Coronary artery (tissue), 2 donors: ENCODE measurements at places on chromosomes 1 and 21.
A peak's percentile ranks its signal among the peaks of the same experiment; 100 is the strongest.

DNA sequence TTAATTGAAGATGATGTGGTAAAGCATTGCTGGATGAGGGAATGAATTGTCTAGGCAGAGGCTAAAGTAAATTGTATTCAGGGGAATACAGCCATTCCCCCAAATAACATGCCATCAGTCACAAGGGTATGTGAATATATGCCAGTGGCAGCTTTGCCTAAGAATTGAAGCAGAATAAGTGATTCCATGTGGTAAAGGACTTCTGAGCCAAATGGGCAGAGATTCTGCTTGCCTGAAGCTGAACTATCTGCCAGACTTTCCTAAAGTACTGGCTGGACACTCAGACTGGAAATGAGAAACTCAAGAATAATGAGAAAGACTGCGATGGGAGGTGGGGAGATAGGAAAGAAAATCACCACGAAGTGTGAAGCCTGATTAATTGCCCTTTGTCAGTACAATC lies 2.4 kb downstream of the LIX1L start:
- no peak for DNase-seq

GRCh38 chr1:221039616-221040015 lies 160.4 kb downstream of the HLX start:
- DNase-seq: no peak

- no peak for DNase-seq
Observed at GRCh38 chr1:39238476-39238875, 34.0 kb downstream of the MACF1 start.

GRCh38 chr1:18446751-18447150 lies 34.0 kb upstream of the KLHDC7A start:
- no peak for DNase-seq

GRCh38 chr1:17212009-17212408 lies 7.1 kb downstream of the PADI1 start:
- no peak for DNase-seq

GRCh38 chr1:36206323-36206858 lies 17.9 kb upstream of the THRAP3 start:
- DNase-seq: no peak

DNA sequence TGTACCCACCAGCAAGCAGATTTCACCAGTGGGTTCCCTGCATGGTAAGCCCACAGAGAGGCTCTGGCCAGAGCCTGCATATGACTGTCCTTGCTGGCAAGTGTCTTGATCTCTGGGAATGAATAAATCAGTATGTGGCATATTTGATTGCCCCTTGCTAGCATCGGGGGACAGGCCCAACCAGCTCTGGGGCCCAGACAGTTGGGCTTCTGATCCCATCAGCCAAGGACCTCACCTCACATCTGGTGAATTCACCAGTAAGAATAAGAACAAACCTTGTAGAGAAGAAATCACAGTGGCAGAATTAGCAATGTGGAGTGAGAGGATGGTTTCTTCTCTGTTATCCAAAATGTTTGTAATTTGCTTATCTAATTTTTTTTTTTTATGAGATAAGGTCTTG lies 15.9 kb downstream of the SLC1A7 start:
- peak; percentile 43 for DNase-seq

GRCh38 chr1:7580923-7581753 lies 190.0 kb upstream of the VAMP3 start:
- no peak for DNase-seq

DNA sequence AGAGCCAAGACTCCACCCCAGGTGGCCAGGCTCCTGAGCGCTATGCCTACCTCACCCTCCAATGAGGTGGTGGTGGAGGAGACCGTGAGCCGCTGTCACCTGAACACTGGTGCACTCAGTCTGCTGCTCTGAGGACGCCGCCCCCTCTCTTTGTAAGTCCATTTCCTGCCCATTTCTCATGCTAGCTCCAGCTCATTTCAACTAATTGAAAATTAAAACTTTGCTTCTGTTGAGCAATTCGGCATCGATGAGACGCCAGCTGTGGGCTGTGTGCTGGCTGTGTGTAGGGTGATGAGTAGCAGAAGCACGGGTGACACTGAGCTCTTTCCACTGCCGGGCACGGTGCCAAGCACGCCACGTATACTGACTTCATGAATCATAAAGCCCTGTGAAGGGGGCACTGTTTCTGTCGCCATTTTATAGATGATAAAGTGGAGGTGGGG lies 11.2 kb downstream of the TNFRSF1B start:
- DNase-seq: no peak

- no peak for DNase-seq
Observed at GRCh38 chr1:53919675-53920066, 25.7 kb downstream of the DIO1 start.

DNA sequence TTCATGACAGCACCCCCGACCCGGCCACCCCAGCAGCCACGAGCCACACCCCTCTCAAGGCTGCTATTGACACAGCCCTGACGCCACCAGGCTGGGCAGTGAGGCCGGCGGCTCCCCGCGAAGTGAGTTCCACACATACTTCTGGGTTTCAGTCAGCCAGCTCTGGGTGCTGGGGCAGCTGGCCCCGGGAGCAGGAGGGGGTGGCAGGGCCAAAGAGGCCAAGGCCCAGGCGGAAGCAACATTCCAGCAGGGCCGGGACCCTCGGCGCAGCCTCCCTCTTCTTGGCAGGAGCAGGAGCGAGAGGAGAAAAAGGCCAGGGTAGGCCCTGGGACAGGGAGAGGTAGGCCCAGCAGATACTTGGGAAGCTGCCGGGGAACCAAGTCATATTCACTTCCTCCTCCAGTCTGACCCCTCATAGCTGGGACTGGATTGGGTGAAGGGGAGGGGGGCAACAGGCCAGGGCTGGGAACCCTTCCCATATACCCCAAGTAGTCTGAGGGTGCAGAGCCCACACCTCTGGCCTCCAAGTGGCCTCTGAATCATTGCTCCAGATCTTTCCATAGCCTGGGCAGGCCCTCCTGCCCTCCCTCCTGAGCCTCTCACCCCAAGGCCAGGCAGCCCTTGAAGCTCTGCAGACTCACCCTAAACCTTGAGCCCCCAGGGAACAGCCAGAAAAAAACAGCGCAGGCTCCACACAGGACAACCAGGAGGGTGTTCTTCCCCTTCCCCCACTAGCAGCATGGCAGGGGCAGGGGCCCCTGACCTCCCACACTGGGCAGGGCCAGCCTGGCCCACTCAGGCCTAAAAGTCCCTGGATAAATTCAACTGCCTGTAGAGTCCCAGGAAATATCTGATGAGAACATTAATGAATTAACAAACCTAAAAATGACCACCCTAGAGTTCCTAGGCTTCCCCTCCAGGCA lies 5.7 kb downstream of the HSPG2 start:
- peak; percentile 96 for DNase-seq

GRCh38 chr1:19723874-19724273 lies 59.2 kb downstream of the HTR6 start:
- DNase-seq: no peak

- no peak for DNase-seq
Observed at GRCh38 chr1:230398856-230399255, 27.3 kb downstream of the PGBD5 start.

- peak; percentile 5 for DNase-seq
Observed at GRCh38 chr21:39098696-39099200, 84.5 kb downstream of the PSMG1 start.

- DNase-seq: no peak
Observed at GRCh38 chr1:161792740-161793139, 26.6 kb downstream of the ATF6 start.

DNA sequence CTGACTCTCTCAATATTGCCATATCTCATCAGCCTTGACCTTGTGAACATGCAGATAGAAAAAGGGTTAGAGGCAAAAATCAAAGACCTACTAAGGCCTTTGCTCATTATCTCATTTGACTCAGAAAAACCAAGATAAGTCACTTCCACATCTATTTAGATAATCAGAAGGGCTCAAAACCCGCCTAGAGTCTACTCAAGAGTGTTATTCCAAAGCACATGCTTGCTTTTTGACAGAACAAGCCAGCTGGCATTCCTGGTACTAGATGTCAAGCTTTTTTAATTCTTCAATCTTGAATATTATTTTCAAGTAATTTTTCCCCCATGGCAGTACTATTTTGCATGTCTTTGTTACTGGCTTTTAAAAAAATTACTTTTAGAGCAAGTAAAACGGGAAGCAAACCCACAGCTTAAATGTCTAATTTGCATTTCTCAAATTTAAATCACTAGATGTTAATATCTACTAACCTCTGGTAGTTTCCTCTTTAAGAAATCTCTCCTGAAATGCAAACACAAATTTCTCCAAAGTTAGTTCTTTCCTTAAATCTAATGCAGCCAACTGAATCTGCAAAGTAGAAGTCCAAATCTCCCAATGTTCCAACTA lies 51.5 kb downstream of the APP start:
- DNase-seq: no peak

- no peak for DNase-seq
Observed at GRCh38 chr1:184563308-184563707, 176.5 kb downstream of the C1orf21 start.

- no peak for DNase-seq
Observed at GRCh38 chr1:27872059-27872801, at the start of gene THEMIS2. TSS of gene THEMIS2 (plus strand) at chr1:27872544. CDS start at chr1:27872572, 28 bp downstream.

GRCh38 chr1:245837718-245838117 lies 669.4 kb downstream of the SMYD3 start:
- DNase-seq: no peak

GRCh38 chr21:23401278-23401677 lies 2206.0 kb downstream of the MRPL39 start:
- no peak for DNase-seq

DNA sequence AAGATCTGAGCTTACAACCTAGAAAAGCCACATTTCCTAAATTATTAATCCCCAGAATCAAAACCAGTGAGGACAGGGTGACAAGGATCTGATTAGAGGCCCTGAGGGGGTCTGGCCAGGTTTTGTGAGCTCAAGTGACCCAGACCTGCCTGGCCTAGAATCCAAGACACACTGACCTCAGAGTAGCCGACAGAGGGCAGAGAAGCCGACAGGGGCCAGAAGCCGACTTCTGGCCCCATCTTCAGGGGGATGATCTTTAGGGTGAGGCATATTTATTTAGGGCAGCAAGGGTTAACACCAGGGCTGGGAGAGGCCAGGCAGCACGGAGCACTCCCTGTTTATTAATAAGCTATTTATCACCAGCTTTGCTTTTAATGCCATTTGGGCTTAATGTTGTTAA lies 45.3 kb downstream of the CASZ1 start:
- no peak for DNase-seq

DNA sequence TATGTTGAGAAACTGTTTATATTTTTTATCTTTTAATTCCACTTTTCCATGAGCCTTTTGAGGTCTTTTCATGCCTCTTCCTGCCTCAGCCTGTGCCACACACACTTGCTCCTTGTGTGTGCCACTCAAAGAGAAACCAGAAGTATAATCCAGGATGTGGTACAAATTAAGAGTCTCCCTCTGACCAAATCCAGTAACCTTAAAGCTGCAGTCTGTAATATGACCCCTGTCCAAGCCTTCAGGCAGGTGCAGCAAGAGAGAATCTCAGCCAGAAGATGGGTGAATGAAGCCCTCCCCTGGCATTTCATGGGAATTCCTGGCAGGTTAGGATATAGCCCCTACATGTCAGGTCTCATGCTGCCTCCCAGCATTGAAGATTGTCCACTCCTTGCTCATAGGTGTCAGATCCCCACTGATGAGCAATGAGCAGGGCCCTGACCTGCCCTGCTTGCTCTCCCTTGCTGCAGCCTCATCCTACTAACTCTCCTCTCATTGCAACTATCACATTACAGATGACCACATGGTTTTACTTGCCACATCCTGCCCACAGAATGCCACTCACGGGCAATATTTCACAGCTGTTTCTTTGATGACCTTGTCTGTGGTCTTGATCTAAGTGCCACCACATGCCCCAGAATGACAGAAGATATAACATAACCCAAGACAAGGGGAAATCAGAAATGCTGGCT lies 169.3 kb downstream of the SEC16B start:
- DNase-seq: no peak

GRCh38 chr1:100955322-100955721 lies 59.4 kb downstream of the SLC30A7 start:
- no peak for DNase-seq

- no peak for DNase-seq
Observed at GRCh38 chr21:38380481-38381137, 117.7 kb downstream of the ERG start.

GRCh38 chr21:41972511-41973205 lies 18.8 kb upstream of the C2CD2 start:
- DNase-seq: no peak

DNA sequence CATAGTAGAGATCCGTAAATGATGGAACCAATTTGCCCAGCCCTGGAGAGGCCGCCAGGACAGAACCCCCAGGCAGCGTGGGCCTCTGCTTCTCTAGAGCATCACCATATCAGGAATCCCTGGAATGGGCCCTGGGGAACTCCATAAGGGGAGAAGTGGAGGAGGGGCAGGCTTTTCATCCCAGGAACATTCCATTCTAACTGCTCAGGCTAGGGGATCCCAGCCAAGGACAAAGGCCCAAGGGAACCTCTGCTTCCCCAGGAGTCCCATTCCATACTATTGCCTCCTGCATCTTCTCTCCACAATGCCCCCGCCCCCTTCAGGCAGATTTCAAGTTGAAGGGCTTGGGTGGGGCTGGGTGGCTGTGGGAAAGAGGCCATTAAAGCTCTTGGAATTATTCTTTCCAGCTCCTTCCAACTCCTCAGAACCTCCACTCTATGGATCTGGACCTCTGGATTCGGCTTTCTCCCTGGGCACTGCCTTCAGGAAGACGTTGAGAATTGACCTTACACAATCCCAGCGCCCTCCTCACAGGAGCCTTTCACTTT lies 6.0 kb downstream of the TRNP1 start:
- peak; percentile 95 for DNase-seq

DNA sequence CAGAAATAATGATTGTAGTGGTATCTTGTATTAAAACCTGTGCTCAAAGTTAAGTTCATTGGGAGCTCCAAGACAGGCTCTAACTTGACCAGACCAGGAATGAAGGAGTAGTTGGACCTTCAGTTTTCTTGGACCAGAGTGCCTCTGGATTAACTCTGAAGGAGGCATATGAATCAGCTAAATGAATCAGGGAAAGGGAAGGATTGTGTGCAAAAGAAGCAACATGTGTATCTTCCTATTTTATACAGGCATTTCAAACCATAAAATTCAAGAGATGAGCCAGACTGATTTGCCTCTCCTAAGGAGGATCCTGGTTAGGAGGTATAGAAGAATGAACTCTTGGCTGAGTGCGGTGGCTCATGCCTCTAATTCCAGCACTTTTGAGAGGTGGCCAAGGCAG lies 71.4 kb downstream of the CC2D1B start:
- no peak for DNase-seq

GRCh38 chr1:245226203-245226499 lies 71.4 kb downstream of the KIF26B start:
- no peak for DNase-seq
